ENCODE measurements at places on chromosomes 6 and 20.

- no peak for DNase-seq
These were observed 3.5 kb downstream of the C6orf132 start for GRCh38 chr6:42138630-42139619.

- no peak for DNase-seq
These were observed 67.9 kb upstream of the DUSP22 start for GRCh38 chr6:224350-224749.

- no peak for DNase-seq
These were observed 155.3 kb upstream of the EYA4 start for GRCh38 chr6:133085896-133086295.

DNA sequence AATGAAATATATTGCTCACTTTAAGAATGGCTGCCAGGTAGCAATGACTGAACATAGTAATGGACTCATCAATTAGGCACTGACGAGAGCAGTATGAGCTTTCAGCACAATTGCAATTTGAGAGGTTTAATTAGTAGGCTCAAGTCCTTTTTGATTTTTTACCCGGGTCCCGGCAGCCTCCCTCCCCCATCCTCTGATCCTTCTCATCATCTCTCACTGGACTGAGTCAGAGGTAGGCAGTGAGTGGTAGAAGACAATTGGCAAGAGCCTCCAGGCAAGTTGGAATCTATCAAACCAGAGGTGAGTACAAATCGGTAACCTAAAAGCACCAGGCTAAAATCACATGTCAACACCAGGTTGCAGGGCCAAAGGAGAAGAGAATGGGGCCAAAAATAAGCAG is 107.9 kb downstream of the DCDC2 start:
- no peak for DNase-seq

DNA sequence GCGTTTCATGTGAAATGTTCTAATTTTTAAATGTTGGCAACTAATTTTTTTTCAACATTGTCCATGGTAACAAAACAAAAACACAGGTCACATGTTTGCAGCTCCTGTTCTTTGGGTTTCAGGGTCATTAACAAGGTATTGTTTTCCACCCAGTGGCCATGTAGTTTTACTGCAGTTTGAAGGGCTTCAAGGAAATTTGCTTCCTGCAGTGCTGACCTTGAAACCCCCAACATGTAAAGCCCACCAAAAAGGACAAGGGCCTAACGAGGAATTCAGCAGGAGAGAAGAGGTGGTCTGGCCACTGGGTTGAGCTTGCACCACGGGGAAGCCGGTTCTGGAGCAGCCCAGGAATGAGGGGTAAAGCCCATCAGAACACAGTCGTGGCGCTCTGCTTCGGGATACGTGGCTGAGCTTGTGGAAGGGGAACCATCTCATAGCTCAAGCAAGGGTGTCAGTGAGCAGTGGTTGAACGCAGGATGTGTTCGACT is 13.9 kb upstream of the KLHL31 start:
- DNase-seq: no peak

DNA sequence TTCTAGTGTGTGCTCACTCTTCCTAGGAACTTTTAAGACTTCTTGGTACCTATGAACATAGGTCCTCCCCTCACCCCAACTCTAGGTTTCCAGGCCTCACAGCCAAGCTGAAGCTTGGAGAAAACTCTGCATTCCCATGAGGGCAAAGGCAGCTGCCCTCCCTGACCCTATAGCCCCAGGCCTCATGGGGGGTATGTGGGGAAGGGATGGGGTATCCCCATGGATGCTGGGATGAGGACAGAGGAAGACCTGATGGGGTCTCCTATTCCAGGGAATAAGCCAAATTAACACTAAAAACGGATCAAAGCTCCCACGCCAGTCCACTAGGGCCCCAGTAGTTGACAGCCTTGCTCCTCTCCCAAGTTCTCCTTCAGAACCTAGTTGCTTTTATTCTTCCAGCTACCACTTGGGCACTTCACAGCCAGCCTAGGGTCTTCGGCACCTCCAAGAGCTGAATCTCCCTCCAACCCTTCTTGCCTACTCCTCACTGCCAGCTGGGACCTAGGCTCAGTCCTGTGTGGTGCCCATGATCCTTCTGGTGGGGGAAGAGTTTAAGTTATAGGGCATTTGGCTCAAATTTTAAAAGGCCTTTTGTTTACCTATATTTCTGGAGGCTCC is 7.8 kb downstream of the TP53INP2 start:
- DNase-seq: no peak

GRCh38 chr6:118740372-118740771 is 89.0 kb upstream of the CEP85L start:
- no peak for DNase-seq

GRCh38 chr20:32436142-32436861 is 78.2 kb downstream of the ASXL1 start:
- DNase-seq: no peak

DNA sequence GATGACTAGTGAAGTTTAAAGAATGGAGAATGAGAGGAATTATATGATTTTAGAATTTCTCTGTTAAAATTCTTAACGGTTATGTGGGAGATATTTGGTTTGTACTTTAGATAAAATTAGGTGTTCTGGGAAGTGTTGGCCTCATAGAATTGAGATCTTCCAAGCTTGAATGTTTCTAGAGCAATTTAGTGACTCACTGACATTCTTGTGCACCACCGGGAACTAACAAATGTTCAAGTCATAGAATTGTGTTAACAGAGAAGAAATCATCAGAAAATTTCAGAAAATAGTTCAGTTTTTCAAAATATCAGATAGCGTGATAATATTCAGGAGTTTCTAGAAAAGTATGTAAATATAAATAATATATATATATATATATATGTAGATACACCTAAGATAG is 67.9 kb upstream of the BMP5 start:
- DNase-seq: no peak

GRCh38 chr20:23127506-23128279 is 41.6 kb upstream of the CD93 start:
- DNase-seq: no peak

- no peak for DNase-seq
These were observed 25.3 kb downstream of the NOL4L start for GRCh38 chr20:32559753-32560380.

DNA sequence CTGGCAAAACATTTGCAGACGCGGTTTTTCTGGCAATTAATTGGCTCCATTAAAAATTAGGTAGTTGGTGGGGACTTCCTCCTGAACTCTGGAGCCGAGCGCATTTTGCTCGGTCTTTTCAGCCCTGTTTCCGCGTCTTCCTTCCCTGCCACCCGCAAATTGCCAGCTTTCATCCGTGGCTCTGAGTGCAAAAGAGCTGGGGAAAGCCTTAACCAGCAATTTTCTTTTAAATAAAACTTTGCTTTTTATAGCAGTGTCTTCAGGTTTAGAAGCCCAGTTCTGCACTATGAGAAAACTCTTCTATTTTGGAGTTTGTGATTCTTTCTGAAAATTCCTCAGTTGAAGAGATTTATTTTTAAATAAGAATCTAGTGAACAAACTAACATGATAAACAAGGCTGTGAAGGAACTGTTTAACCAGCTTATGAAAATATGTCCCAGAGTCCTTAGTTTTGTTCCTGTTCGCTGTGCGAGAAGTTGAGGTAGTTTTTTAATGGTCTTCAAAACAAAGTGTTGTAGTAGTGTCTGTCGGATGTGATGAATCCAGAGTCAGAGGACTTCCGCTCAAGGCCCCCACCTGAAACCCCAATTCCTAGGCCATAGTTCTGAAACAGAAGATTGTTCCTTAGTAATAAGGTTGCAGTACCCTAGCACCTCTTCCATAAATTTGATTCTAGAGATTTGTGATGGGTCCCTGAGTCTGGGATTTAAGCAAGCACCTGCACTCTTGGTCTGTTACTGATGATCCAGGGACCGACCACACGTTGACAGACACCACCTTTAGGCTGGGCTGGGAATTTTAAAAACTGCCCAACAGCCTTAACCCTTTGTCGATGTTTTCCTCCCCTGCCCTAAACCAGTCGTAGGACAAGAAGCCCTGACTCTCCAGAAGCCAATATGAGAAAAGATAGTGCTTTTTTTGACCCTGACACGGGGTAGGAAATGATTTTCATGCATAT is 950 bp downstream of the KCTD20 start:
- DNase-seq: peak; percentile 67

DNA sequence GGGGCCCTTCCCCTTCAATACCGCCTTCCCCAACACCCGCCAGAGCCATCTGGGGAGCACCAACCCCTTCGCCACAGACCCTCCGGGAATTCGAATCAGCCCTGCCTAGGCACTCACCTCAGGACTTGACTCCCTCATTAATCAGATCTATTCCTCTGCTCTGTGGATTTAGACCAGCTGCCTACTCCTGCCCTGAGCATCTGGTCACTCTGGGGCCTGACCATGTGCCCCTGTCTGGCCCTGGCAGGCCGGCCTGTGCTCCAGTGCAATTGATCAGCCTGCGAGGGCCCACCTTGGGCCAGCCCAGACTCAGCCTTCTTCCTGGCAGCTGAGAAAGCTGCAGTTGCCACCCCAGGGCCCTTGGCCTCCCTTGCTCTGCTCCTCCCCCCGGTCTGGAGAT is 46.0 kb downstream of the GRM4 start:
- no peak for DNase-seq

- no peak for DNase-seq
These were observed 1.7 kb downstream of the PREX1 start for GRCh38 chr20:48826069-48826468.

DNA sequence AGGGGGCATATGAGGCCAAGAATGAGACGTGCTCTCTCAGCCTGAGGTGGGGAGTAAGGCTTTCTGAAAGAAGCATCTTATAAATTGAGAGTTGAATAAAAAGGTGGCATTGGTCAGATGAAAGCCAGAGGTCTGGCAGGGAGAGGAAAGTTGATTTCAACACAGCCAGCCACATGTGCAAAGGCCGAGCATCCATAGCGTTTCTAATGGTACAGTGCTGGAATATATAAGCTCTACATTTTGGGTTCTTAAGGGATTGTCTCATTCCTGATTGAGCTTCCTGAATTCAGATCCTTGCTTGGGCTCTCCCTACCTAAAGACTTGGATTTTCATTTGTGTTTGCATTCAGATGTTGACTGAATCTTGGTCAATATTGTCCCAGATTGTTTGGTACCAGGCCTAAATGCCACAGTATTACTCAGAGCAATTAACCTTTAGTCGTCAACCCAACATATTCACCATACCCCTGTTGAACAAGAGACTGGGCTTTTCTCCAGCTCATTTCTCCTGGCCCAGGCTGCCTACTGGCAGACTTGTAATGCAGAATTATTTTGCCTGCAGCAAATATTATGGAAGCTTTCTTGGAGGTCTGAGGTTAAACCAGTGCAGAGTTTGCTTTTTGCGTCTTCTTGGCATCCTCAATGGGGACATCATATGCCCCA is 14.5 kb upstream of the BCAS1 start:
- no peak for DNase-seq
